RWPE2 (cell line): ENCODE measurements at places on chromosomes 3 and 15.

DNA sequence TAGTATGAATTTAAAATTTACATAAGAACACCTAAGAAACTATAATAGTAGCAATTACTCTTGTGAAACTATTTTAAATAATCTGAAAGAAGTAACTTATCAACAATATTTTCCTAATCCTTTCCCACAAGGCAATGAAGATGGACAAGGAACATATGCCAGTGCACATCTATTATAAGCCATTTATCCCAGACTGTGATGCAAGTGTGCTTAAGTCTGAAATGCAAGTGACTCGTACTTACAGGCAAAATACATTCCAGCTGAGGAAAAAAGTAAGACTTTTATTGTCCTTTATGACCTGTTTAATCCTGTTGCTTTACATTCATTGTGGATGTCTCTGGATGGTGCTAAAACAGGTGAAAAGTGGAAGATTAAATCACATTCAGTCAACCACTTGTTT, 709.4 kb downstream of the ZNF385D start:
- no peak for DNase-seq

GRCh38 chr3:40920041-40920440, 279.3 kb upstream of the CTNNB1 start:
- DNase-seq: no peak

GRCh38 chr3:134007819-134008218, 21.9 kb downstream of the SLCO2A1 start:
- no peak for DNase-seq

DNA sequence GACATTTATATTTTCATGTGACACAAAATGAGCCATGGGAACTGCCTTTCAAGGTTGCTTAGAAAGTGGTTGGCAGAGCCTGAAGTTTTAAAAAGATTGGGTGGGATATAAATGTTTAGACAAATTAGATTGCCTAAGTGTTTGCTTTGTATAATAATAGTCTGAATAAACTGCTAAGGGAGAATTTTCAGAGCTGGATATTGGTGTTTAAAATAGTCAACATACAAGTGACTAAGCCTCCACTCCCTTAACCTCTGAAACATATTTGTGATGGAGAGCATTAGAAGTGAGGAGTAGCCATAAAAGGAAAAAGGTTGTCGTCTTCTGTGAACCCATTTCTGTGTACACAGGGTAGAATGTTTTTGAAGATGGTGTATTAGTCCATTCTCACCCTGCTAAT, 201.6 kb downstream of the THSD4 start:
- no peak for DNase-seq

- no peak for DNase-seq
These were observed 85.7 kb downstream of the TBL1XR1 start for GRCh38 chr3:177111541-177111949.

DNA sequence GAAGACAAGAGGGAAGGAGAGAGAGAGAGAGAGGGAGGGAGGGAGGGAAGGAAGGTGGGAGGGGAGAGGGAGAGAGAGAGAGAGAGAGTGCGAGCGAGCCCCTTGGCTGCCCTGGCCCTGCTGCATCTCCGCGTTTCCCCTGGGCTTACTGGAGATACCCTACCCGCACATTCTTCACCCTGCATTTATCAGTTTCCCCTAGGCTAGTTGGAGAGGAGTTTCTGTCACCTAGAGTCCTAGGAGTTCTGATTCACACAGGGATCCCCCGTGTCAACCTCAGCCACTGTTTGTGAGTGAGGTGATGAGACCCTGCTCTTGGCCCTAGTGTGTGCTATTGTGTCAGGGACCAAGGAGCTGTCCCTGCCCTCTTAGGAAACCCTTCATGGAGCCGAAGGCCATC, 18.7 kb downstream of the BHLHE40 start:
- peak; percentile 4 for DNase-seq

DNA sequence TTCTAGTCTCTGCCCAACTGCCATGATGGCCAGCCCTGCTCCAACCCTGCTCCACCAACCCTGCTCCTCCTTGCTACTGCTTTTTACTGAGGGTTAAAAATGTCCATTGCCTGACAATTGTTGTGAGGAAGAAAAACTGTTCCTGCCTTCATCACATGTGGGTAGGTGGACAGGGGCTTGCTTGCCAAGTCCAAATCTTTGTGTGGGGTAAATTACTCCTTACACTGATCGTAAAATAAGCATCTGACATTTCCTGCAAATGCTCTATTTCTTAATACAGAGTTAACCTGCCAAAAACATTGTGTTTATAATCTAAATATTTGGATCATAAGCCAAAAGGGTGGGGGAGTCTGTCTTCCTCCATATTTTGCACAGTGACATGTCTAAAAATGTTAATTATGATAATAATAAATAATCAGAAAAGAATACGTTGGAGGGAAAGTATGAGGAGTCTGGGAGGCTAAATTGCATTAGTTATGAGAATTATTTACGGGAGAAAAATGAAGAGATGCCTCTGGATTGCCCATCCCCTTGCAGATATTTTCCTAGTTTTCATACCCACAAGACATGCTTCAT, 242.5 kb upstream of the TBL1XR1 start:
- no peak for DNase-seq

- no peak for DNase-seq
These were observed 35.5 kb downstream of the ARRDC4 start for GRCh38 chr15:97995881-97996603.

GRCh38 chr3:9746330-9746729, 3.4 kb upstream of the OGG1 start:
- no peak for DNase-seq

- no peak for DNase-seq
These were observed 126.2 kb upstream of the KLHL25 start for GRCh38 chr15:85920956-85921355.

- DNase-seq: no peak
These were observed 176.1 kb downstream of the KLF13 start for GRCh38 chr15:31502541-31503229.

DNA sequence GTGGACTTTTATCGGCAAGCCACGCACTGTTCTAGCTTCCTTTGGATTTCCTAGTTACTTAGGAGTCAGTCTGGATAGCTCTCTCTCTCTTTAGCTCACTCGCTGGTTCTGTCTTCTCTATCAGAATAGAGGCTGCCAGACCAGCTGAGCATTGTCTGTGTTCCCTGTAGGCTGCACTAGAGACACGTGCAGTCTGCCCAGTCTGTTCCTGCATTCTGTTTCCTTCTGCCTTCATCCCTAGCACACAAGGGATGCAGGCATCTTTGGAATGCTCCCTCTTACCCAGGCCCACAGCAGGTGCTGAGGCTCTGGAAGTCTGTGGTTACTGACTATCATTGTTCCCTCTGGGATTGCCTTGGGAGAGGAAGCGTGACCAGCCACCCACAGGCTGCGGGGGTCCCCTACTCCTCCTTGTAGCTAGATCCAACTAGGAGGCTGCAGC, 322.8 kb downstream of the ZNF621 start:
- no peak for DNase-seq

GRCh38 chr15:65318870-65319356, 14.4 kb downstream of the RNU5B-1 start:
- no peak for DNase-seq

GRCh38 chr15:34722439-34722836, 32.4 kb downstream of the GJD2 start:
- DNase-seq: no peak

DNA sequence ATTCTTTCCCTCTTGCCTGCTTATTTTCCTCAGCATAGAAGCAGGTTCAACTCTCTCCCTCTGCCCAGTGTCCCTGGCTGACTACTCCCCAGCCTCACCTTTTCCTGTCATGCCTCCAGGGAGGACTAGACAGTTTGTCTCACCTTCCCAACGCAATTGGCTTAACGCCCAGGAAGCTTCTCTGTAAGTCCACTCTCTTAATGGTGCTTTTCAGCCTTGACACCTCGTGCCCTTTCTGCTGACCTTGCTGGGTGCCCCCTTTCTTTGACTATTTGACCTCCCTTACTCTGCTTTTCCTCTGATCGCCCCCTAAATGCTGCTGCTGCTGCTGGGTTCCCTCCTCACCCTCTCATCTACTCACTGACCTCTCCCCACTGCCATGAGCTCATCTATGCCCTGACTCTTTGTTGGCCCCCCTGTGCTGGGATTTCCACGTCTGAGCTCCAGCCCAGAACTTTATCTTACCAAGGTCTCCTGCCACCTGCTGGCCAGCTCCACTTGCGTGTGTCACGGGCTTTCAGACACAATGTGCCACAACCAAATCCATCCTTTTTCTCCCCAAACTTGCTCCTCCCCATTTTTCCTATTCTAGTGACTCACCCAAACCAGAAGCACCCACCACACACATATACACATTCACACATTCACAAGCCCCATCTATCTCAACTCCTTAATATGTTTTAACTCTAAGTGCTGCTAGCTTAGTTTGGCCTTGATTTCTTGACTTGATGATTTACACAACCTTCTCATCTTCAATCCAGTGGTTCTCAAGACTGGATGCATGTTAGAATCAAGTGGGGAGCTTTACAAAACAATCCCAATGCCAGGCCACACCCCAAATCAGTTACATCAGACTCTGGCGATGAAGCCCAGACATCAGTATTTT, 16.6 kb downstream of the EPB42 start:
- no peak for DNase-seq

DNA sequence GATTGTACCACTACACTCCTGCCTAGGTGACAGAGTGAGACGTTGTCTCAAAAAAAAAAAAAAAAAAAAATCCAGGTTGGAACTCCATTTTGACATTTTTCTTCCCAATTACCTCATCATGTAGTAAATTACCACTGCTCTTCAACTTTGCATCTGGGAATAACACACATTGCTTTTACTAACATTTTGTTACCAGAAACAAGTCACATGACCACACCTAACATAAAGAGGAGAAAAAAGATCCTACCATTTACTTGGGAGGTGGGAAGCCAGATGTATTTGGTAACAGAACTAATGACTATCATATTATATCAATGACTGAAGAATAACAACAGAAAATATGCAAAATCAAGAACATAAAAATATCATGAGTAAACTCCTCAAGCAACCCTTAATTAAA, 49.6 kb downstream of the ULK4 start:
- no peak for DNase-seq

- DNase-seq: no peak
These were observed 42.9 kb downstream of the TNFAIP8L3 start for GRCh38 chr15:51051776-51052175.

GRCh38 chr3:156144060-156144459, 23.7 kb downstream of the KCNAB1 start:
- no peak for DNase-seq

DNA sequence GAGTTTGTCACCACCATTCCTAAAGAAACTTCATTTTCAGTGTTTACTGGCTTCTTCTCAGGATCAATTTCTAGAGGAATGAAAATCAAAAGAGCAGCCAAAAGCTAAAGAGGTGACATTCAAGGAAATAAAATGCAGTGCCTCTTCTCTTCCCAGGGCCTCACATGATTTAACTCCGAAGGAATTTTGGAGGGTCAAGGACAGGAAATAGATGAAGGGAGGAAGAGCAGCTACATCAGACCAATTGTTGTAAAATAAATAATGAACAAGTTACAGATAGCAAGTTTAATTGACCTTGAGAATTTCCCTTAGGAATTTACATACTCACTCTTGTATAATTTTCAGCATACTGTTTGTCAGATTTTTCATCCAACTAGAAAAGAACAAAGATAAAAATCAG, 78.1 kb downstream of the LRRFIP2 start:
- DNase-seq: no peak

DNA sequence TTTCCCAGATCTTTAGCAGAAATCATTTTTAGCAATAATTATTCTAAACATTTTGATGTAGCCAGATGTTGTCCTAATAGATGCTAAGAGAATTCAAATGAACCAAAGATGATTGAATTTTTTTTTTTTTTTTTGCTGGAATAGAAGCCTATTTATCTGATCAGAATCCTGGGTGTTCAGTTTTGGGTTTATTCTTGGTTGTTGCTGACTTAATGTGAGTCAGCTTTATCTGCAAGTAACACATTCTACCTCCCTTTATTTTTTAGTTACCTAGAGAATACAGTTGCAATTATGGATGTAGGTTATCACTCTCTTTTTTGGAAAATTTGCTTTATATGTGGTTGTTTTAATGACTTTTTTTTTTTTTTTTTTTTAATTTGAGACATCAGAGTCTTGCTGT, 6.4 kb downstream of the CEP97 start:
- DNase-seq: no peak

DNA sequence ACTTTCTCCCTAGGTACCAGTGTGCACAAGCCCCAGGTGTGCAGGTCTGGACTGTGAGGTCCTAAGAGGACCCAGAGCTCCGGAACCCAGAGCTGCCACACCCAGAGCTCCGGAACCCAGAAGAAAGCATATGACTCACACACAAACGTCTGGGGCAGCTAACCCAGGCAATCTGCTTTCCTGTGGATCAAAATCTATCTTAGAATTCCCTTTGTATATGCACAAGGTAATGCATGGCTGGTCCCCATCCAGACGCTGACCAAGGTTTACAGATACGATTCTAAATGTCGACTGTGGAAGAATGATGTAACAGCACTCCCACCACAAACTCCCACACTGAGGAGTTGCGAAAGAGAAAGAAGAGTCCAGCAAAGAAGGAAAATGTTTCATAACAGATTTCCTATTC, 15.7 kb downstream of the KCNMB2 start:
- DNase-seq: no peak

DNA sequence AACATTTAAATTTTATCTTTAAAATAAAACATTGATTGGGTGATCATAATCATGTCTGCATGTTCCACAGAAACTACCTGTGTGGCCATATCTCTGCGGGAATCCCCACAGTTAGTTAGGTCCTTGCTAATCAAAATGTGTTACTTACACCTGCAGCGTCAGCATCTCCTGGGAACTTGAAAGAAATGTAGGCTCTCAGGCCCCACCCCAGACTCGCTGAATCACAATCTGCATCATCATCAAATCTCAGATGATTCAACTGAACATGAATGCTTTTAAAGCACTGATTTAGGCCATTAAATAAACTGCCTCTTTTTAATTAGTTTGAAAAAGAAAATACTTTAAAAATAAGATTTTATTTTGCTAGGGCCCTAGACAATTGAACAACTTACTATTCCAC, 577.8 kb downstream of the PYDC2 start:
- no peak for DNase-seq

DNA sequence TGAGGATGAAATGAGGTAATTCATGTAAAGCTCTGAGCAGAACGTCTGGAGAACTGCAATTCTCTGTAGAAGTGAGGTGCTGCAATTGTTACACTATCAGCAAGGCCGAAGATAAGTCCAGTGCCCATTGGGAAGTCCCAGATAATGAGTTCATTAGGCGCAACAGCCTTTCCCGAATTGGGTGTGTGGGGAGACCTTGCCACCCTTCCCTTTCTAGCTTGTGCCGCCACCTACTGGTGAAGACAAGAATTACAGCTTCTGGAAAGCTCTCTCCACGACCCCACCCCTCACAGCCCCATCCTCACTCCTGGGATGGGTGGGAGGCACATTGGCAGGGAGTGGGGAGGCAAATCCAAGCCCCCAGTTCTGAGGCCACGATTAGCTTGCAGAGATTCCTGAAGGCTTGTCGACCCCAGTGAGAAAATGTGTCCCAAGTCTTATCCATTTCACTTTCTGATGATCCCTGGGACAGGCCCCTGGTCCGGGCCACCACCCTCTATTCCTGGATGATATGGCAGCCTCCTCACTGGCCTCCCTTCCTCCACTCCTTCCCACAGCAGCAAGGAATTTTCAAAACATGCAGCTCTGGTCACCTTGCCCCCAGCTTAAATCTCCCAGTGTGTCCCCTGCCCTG, 36.4 kb downstream of the FAM3D start:
- DNase-seq: no peak
